Activated T-helper 2 cell treated with anti-CD3 and anti-CD28 coated beads, Interferon-gamma antibody, Interleukin-2, Interleukin-4, amounts not matched to agents 10 μg/mL and 5 μg/mL and 100 μg/mL, durations not matched to agents 14 hours and 24 hours and 36 hours (primary cell): ENCODE measurements at places on chromosomes 5 and 9.
A peak's percentile ranks its signal among the peaks of the same experiment; 100 is the strongest.

DNA sequence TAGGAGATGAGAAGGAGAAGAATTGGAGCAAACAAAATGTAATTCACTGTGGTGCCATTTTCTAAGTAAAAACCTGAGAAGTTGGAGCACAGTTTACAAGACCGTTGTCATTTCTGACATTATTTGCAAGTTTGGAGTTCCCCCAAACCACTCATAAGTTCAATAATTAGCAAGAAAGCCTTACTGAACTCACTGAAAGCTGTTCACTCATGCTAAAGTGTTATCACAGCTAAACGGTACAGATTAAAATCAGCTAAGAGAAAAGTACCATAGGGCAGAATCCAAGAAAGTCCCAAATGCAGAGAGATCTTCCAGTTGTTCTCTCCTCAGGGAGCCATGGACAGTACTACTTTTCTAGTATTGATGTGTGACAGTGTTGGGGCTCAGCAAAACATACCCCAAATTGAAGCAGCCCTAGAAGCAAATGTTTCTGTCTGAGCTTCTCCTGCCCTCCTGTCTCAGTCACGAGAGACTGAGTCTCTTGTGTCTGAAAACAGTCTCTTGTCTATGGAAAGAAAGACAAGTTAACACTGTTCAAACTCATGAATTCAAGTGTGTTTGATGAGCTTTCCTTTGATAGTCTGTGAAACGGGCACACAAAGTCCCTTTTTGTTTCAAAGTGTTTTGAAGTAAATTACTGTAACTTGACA is 221.2 kb downstream of the GABRG2 start:
- no peak for DNase-seq

GRCh38 chr5:121630402-121630801 is 221.3 kb upstream of the FTMT start:
- no peak for DNase-seq

DNA sequence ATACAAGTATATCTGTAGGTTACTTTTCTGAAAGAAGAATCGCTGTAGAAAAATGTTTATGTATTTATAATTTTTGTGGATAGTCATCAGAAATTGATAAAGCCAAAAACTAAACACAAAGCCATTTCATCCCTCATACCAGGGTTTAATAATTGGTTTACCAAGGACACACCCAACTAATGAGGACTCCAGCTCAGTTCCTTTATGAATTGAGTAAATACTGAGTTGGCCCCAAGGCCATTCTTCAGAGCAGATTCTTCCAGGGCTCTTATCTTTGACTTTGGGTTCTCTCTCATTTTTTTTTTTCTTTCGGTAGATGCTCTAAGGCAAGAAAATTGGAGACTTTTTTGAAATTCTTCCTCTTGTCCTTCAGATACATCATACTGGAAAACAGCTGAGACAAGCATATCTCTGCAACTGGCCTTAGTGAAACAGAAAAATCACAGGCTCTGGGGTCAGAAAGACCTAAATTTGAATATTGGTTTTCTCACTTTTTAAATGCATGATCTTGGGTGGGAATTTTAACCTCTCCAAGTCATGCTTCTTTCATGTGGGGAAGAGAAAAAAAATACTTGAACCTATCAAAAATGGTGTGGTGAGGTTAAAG is 401.8 kb downstream of the ARHGEF28 start:
- DNase-seq = no peak

DNA sequence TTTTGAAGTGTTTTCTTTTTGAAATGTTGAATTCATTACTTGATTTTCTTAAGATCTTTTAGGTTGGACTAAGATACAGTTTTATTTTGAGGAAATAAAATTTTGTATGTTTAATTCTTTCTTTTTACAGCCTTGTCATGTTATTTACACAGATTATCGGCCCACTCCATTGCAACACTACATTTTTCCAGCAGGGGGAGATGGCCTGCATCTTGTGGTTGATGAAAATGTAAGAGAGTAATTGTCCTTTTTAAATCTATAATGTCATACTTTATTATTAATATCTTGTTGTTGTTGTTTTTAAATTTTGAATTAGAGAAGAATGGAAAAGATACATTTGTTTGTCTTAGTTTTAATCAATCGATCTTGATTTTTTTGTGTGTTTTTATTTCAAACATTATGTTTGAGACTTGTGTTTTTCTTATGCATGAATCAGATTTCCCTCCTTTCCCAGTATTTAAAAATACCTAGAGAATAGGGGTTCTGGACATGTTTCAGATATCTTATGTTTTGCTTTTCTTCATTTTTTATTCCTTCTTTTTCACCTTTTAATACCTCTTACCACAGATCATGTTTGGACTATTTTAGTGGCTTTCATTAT is 36.7 kb downstream of the MTREX start:
- DNase-seq = peak; percentile 37

GRCh38 chr5:143016777-143017516 is 246.8 kb downstream of the ARHGAP26 start:
- no peak for DNase-seq

GRCh38 chr9:94287877-94288513 is 28.9 kb downstream of the ZNF169 start:
- no peak for DNase-seq

DNA sequence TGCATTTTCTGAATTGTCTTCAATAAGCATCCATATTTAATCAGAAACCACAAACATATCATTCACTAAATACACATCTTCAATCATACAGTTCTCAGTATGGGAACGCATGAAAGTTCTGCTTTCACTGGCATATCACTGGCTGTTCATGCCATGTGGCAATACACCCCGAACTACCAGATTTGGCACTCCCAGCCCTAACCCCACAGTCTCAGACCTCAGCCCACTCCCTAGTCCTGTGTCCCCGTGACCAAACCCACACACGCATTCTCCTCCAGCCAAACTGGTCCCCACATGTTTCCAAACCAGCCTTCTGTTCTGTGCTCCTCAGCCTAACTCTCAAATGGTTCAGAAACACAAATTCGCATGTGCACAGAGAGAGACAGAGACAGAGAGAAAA is 20.6 kb downstream of the KCNMB1 start:
- DNase-seq = no peak

- DNase-seq = no peak
Measured at GRCh38 chr5:98770209-98770910, 3.1 kb upstream of the RGMB start.

- no peak for DNase-seq
Measured at GRCh38 chr5:38638656-38639055, 82.2 kb upstream of the LIFR start.

GRCh38 chr9:15501803-15502202 is 9.0 kb downstream of the PSIP1 start:
- no peak for DNase-seq

GRCh38 chr9:72313507-72313906 is 51.5 kb downstream of the ZFAND5 start:
- DNase-seq = no peak

- no peak for DNase-seq
Measured at GRCh38 chr9:70406434-70406862, 8.0 kb downstream of the KLF9 start.

- DNase-seq = no peak
Measured at GRCh38 chr5:156591631-156592030, 258.5 kb upstream of the PPP1R2B start.

DNA sequence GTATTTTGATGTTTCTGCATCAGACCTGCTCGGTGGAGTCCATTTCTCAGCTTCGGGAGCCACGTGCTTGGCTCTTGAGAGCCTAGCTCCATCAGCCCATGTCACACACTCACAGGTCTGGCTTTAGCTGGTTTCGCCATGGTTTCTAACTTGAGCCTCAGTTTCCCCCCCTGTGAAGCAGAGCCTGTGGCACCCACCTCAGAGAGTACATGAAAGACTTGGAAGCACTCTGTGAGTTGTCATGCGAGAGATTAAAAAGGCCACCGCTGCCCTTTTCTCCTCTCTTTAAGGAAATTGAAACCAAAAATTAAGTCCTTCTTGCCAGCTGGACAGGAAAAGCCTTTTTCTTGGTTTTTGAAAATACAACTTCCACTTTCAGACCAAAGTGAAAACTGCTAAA is 8.8 kb downstream of the TENT4A start:
- DNase-seq = no peak

- DNase-seq = no peak
Measured at GRCh38 chr9:29214154-29214689, 1640.9 kb upstream of the C9orf72 start.

DNA sequence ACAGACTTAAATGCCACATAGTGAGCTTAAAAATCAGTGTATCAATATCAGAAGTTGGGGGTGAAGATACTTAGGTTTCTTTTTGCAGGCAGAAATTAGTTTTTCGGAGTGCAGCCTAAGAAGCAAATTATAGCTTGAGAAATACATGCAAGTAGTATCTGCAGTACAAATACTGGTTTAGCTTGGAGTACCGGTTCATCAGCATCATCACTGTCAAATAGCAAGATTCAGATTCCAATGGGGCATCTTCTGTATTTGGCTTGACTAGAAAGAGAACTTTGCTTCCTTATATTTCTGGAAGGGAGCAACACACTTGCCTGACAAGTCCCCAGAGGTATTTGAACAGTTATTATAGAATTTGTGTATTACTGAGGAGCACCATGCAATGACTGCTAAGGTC is 19.8 kb downstream of the SLC31A1 start:
- DNase-seq = no peak

DNA sequence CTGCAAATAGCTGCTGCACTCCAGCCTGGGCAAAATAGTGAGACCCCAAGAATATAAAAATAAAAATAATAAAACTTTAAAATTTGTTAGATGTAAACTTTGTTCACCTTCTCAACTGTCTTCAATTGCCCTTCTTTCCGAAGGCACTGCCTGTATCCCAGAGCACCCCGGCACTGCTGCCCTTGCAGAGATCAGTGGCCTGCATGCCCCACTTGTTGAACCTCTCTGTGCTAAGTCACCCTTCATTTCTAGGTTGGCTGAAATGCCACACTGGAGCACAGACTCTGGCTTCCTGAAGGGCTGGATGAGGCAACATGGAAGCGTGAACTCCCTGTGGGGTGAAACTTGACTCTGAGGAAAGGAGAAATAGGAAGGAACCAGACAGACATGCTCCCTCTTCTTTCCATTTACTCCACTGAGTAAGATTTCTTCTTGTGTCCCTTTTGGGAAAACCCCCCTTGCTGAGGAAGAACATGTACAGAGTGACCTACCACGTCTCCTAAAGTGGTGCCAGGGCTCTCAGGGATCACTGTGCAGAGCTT is 8.4 kb upstream of the JMY start:
- DNase-seq = no peak

DNA sequence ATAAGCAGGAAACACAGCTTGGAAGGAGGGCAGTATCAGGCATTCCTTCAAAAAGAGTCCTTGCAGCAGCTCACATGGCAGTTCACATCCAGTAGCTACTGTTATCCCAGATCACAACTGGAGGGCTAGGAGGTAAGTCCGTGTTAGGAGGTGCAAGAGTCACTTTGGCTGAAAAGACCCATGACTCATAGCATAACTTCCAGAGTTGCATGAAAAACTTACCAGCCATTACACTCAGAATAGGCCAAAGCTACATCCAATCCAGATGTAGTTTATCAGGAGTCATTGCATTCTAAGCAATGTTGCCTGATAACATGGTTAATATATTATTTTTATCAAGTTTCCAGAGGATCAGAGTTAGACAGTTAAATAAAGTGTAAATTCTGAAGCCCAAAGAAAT is 1126.4 kb upstream of the SEMA6A start:
- DNase-seq = no peak

- DNase-seq = no peak
Measured at GRCh38 chr9:16052146-16052545, 499.3 kb downstream of the CCDC171 start.

GRCh38 chr5:10994091-10994986 is 233.3 kb upstream of the DAP start:
- no peak for DNase-seq

GRCh38 chr5:79168031-79168430 is 56.4 kb downstream of the BHMT start:
- no peak for DNase-seq

GRCh38 chr5:123203105-123203800 is 114.2 kb downstream of the PRDM6 start:
- no peak for DNase-seq

GRCh38 chr9:129586245-129586644 is 34.7 kb downstream of the C9orf50 start:
- no peak for DNase-seq

DNA sequence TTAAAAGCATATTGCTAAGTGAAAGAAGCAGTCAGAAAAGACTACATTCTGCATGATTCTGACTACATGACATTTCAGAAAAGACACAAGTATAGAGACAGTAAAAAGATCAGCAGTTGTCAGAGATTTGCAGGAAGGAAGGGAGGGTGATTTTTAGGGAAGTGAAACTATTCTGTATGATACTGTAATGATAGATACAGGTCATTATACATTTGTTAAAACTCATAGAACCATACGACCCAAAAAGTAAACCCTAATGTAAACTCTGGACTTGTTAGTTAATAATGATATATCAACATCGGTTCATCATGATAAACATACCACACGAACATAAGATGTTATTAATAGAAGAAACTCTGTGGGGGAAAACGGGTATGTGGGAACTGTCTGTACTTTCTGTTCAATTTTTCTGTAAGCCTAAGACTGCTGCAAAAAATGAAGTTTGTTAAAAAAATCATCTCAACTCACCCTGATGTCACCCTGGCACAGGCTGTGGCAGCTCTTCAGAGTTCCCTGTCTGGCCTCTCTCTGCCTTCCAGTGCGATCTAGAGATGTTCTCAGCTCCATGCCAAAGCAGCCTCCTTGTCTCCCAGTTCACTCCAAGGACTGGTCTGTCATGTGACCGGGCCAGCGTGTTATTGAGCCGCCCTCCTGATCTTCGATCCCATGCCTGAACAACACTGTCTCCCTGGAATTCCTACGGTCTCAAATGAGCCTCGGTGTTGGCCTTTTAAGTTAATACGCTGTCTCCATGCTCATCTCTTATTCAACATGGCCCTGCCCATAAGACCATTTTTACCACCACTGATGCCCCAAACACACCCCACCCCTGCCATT is 35.4 kb downstream of the PRLR start:
- DNase-seq = no peak

DNA sequence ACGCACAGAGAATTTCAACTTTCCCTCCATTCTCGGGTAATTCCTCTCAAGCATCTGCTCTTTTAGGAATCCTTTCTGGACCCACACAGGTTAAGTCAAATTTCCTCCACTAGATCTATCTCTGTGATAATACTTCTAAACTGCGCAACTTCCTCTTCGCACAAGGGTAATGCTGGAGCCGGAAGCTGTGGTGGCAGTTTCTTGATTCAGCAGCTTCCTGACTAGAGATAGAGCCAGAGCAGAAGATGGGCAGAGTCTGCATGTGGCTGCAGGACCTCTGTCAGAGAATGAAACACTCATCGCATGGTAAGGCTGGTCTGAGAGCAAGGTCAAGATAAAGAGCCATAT is 11.1 kb upstream of the CDC42SE2 start:
- peak; percentile 79 for DNase-seq

DNA sequence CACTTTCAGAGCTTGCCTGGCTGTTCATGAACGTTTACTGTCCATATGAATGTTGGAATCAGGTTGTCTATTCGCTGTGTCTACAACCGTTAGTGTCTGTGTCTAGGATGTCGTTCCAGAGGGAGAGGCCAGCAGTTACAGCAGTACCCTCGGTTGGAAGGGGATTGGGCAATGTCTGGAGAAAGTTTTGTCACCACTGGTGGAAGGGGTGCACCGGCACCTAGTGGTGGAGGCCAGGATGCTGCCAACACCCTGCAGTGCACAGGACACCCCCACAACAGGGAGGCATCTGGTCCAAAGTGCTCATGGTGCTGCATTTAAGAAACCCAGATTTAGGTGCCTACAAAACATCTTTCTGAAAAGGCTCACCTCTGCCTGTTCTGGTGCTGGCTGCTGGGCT is 220.7 kb downstream of the FANCC start:
- no peak for DNase-seq
